ENCODE measurements at places on chromosomes 12 and 14.

DNA sequence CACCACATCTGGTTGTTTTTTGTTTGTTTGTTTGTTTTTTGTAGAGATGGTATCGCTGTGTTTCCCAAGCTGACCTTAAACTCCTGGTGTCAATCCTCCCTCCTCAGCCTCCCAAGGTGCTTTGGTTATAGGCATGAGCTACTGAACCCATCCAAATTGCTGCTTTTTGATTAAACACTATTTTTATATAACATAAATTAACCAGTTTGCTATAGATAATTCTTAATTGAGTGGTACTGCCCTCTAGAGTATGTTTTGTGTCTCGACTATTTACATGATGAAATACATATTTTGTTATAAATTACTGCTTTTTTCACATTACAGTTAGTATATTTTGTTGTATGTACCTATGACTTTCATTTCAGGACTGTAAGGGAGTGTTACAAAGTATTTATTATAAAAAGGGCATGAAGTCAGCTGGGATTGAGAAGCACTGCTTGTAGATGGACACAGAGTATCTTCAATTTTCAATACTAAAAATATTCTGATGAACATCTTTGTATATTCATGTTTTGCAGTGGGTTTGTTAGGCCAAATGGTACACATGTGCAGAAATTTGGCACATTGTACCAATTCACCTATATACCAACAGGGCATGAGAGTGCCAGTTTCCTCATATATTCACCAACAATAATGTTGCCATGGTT, 14.9 kb upstream of the SCAF11 start:
- DNase-seq: no peak

GRCh38 chr14:54533100-54533499, 23.4 kb downstream of the CGRRF1 start:
- no peak for DNase-seq

DNA sequence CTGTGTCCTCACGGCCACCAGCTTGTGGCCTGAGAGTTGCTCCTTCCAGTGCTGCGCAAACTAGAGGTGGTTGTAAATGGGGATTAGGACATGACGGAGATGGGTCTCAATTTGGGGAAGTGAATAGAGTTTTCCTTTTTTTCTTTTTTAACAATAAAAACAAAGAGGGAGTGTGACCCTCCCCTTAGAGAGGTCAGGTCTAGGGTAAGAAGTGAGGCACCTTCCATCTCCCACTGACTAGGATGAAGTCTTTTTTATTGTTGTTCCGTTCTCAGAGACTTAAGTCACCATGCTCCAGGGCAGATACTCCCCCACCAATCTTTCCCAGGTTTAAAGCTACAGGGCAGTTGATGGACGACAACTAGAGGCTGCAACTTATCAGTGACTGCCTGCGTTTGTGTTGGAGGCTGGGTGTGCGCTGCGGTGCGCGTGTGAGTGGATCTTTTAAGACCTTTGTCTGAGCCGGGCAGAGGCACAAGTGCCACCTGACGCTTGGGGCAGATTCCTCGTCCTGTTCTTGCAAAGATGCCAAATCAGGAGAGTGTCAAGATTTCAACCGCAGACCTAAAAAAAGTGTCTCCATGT, 2.1 kb upstream of the GSC start:
- DNase-seq: no peak

DNA sequence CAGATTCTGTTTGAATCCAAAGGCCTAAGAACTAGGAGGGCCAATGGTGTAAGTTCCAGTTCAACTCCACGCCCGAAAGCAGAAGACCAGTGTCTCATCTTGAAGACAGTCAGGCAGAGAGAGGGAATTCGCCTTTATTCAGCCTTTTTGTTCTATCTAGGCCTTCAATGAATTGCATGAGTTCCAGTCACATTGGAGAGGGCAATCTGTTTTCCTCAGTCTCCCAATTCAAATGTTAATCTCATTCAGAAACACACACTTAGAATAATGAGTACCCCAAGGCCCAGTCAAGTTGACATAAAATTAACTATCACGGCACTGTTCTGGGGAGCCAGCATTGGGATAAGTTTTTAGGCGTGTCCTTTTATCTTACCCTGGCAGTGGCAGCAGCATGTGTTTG, 65.8 kb downstream of the C14orf39 start:
- no peak for DNase-seq

DNA sequence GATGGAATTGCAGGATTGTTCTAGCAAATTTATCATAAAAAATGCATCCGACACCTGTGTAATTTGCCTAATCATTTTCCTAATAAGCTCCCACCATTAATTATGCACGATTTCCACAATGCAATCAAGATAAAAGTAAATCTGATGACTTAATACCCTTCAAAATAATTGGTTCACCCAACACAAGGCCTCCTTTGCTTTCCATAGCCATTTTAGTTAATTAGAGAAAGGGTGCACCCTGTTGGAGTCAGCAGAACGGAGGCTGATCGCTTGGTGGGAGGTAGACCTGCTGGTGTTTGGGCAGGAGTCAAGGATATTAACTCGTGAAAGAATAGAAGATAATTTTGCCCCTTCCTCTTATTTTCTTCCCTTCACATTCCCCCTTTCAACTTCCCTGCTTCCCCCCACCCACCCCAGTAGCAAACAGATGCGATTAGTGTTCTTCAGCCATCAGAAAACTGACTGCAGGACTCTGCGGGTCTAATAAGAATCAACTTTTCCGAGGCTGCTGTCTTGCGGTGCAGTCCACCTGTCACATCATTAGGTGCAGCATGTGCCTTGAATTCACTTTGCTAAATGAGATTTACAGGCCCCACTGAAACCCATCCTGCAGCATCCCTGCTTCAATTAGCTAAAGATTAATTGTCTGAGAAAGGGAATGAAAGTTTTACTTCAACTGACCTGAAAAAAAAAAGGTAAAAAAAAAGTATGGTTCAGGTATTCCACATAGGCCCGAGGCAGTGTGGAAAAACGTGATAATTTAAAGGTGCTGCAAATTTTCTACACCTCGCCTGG, 553.7 kb upstream of the LMO3 start:
- no peak for DNase-seq

- no peak for DNase-seq
Measured at GRCh38 chr14:96576937-96577336, 74.8 kb downstream of the PAPOLA start.

GRCh38 chr14:54487771-54488170, 1.0 kb downstream of the GMFB start:
- no peak for DNase-seq

GRCh38 chr12:20656600-20656999, 38.5 kb upstream of the SLCO1C1 start:
- no peak for DNase-seq

DNA sequence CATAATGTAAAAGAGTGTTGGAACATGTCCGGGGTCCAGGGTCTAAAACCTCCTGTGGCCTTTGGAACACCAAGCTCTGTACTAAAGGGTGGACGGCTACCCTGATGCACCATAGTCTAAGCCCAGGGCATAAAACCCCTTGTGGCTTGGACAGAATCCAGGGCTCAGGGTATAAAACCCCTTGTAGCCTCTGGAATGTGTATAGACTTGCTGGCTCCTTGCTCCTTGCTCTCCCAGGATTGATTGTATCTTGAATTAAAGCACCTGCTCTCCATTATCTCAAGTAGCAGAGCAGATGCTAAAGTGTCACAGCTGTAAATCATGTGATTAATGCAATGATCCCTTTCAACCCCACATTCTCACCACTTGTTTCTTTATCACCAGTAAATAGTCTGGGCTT, 556.5 kb downstream of the LRFN5 start:
- DNase-seq: no peak

DNA sequence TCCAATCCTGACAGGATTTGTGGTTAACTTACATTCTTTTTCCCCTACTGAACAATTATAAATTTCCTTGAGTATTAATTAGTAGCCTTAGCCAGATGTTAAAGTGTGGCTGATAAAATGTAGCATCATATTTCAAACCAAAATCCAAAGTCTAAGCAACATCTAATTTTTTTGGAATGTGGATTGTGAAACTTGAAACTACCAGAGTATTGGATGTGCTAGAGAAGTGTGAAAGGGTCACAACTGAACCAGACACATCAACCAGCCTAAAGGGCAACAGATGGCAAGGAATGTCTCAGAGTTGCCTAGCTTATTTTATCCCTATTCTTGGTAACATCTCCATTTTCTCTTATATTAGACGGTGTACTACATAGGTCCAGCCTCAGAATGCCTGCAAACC, 153.1 kb upstream of the DCN start:
- no peak for DNase-seq

GRCh38 chr12:129558036-129558435, 345.8 kb downstream of the TMEM132D start:
- DNase-seq: no peak

- DNase-seq: no peak
Measured at GRCh38 chr12:123085730-123086487, 65.0 kb downstream of the PITPNM2 start.

GRCh38 chr12:57899010-57899662, 42.2 kb upstream of the ATP23 start:
- peak; percentile 60 for DNase-seq

DNA sequence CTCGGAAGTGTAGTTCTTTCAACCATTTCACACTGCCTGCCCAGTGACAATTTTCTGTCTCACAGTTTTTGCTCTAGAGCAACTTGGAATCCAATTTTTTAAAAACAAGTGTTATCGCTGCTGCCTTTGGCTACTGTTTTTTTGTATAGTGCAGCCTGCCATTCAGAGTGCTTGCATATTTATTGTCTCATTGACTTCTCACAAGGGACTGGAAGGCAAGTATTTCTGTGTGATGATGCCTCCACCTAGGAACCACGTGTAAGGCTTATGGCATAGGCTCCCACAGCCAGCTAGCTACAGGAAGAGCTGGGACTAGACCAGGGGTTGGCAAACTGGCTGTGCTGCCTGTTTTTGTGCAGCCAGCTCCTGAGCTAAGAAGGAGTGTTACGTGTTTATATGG, 903 bp downstream of the PARPBP start:
- peak; percentile 16 for DNase-seq

GRCh38 chr12:44336577-44336976, 500.7 kb downstream of the TMEM117 start:
- no peak for DNase-seq

DNA sequence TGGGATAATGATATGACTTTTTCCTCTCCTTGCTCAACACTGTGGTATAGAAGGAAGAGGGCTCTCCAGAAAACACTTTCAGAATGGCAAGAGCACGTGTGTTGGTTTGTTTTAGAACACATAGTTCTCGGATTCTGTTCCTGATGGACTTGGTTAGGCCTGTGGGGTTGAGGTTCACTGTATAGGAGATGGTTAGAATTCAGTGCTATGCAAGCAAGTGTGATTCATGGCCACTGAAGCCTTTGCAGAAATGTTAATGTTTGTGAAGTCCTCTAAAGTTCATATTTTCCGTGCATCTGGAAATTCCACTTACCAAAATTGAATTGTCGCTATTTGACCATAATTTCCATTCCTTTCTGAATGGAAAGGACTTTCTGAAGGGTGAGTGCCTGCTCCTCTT, 233.2 kb upstream of the DDHD1 start:
- no peak for DNase-seq

DNA sequence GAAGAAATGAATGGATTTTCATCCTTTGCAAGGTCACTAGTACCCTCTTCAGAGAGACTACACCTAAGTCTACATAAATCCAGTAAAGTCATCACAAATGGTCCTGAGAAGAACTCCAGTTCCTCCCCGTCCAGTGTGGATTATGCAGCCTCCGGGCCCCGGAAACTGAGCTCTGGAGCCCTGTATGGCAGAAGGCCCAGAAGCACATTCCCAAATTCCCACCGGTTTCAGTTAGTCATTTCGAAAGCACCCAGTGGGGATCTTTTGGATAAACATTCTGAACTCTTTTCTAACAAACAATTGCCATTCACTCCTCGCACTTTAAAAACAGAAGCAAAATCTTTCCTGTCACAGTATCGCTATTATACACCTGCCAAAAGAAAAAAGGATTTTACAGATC, 40.8 kb downstream of the SPATA7 start:
- DNase-seq: no peak

DNA sequence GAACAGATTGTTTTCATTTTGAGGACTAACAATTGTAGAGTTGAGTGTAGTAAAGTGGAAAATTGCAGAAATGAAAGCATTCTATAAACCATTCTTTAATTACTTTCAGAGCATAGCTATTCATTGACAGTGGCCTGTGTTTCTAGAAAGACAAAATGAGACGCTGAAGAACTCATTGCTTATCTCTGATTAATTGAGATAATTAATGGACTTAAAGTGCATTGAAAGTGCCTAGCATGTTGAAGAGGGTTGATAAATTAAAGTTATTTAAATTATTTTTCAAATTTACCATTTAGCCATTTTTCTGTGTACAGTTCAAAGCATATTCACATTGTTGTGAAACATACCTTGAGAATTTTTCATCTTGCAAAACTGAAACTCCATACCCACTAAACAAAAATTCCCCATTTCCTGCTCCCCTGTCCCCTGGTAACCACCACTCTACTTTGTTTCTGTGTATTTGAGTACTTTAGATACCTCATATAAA, 57.4 kb downstream of the DAAM1 start:
- no peak for DNase-seq

DNA sequence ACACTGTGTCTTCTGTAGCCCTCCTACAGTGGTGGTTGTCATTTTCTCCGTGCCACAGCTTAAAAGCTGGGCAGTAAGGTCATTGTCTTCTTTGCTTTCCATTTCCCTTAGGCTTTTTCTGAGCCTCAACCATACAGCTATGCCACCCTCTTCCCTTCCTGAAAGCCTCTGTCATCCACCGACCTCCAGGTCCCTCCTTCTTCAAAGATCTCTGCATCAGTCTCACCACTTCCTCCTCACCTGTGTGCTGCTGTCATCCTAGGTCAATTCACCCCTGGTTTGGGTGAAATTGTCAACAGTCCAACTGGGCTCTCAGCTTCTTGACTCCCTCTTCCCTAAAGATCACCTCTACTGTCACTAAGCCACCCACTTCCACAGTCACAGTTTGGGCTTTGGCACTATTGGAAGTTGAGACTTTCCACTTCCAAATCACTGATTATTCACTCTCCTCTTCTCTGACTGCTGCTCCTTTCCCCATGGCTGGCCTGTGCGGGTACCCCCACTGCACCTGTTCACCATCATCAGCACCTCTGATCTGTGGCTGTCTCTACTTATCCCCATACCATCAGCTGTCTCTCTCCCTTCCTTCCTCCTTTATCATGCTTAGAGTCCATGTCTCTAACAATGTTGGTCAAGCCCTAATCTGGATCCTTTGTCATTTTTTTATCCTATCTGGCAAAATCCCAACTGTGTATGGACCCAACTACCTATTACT, 15.5 kb upstream of the TSPAN9 start:
- no peak for DNase-seq

DNA sequence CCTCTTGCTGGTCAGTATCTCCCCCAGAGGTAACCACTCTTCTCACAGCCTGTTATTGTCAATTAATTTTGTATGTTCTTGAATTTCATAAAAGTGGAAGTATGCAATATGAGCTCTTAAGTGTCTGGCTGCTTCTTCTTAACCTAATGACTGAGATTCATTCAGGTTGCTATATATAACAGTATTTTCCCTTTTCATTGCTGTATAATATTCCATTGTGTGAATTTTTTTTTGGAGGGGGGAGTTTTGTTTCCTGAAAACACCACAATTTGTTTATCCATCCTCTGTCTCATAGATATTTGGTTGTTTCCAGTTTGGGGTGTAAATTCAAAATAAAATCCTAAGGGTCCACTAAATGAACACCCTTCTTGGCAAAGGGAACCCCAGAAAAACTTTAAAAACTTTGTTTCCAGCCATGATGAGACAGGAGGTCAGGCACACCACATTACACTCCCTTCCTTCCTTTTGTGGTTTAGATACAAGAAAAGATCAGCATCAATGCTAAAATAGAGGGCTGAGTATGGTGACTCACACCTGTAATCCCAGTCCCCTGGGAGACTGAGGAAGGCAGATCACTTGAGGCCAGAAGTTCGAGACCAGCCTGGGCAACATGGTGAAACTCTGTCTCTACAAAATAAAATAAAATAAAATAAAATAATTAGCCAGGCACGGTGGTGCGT, 4.1 kb upstream of the DAO start:
- no peak for DNase-seq
